H7 (cell line): ENCODE measurements at places on chromosomes 6 and 20. TPM values are rescaled to one million over a fixed set of nuclear protein-coding genes. Genes with fewer than 3 reads are reported as not detected.

The COL9A3 gene
- total RNA-seq: 131 and 139 TPM in 2 replicates

DNA sequence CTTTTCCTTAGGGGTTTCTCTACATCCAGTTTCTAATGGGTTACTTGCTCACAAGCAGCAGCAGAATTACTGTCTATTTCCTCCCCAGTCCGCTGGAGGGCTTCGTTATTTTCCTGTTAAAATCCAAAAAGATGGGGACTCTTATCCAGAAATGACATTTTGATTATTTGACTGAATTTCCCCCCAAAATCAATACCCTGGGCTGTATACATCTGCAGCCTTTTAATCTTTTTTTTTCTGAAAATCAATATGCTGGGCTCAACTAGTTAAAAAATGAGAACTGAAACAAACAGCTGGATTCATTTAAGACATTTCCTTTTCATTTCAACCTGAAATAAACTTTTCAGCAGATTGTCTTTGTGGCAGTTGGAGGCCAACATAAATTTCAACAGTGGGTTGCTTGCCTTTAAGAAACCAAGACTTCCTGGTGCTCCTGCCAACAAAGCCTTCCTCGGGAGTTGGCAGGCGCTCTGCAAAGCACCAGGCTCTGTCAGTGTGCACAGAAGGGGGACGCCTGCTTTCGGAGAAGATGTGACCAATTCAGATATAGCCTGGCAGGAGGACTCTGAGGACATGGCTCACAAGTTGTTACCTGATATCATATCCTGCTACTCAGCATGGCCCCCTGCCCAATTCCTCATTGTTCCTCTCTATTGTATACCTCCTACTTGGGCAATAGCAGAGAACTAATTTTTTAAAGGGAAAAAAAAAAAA is 204.7 kb upstream of the ARG1 start:
- DNase-seq: no peak

GRCh38 chr6:1893470-1894130 is 283.9 kb downstream of the FOXC1 start:
- peak; percentile 64 for DNase-seq

DNA sequence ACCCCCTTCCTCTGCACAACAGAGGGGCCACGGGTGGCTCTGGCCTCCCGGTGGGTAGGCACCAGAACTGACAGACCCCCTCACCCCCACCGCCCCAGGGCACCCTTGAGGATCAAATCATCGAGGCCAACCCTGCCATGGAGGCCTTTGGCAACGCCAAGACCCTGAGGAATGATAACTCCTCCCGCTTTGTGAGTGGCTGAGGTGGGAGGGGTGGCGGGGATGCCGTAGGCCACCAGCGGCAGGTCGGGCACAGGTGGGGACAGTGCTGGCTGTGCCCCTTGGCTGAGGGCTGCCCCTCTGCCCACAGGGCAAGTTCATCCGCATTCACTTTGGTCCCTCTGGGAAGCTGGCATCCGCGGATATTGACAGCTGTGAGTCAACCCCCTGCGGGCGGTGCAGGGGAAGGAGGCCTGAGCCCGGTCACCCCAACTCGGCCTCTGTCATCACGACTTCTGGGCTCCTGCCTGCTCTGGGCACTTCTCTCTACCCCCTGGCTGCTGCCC is 29.1 kb downstream of the MYH7B start:
- peak; percentile 72 for DNase-seq

The SLC39A7 gene
- 96.3 and 115 TPM in 2 replicates for total RNA-seq

- DNase-seq: no peak
These were observed 21.5 kb downstream of the RAB44 start for GRCh38 chr6:36719126-36719525.

DNA sequence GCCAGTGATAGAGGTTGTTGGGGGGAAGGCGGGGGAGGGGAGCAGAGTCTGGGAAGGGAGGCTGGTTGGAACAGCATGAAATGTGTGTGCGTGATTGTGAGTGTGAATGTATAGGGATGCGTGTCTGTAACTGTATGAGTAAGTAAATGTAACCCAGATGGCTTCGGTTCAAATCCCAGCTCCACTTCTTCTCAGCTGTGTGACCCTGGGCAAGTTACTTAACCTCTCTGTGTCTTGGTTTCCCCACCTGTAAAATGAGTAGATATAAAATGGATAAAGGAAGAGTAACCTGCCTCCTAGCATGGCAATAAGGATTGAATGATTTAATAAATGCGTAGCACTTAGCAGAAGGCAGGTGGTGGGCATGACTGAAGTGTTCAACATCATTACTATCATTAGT is 24.1 kb downstream of the MAFB start:
- no peak for DNase-seq

- peak; percentile 56 for DNase-seq
These were observed 182.7 kb upstream of the SALL4 start for GRCh38 chr20:51985013-51985415.

DNA sequence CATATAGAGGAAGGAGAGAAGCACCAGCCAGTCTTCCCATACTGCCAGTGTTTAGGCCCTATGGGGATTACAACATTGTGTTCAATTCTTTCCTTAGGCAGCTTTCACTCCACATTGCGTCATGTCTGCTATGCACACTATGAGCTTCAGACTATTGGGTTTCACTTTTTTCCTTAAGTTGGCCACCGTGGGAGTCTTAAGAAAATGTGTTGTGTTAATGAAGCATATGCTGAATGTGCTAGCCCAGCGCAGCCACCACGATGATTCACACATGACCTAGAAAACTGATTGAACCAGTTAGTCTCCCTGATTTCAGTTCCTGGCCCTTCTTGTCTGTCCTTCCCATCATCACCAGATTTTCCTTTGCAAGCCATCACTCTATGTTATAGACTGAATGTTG is 21.5 kb downstream of the TUBB2B start:
- DNase-seq: no peak

DNA sequence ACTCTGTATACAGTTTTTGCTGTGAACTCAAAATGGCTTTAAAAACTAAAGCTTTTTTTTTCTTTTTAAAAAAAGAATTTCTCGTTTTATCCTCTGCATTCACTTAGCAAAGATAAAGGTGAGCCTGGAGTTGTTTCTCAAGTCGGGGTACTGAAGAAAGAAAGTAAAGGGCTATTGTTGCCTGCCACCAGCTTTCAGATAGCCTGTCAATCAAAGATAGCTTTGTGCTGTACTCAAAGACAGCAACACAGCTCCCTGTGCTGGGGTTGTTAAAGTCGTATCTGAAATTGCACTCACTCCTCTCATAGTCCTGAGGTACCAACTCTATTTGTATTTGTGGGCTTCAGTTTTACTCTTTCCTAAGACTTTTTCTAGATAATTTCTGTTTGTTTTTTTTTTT is 710.1 kb upstream of the ID4 start:
- DNase-seq: no peak

DNA sequence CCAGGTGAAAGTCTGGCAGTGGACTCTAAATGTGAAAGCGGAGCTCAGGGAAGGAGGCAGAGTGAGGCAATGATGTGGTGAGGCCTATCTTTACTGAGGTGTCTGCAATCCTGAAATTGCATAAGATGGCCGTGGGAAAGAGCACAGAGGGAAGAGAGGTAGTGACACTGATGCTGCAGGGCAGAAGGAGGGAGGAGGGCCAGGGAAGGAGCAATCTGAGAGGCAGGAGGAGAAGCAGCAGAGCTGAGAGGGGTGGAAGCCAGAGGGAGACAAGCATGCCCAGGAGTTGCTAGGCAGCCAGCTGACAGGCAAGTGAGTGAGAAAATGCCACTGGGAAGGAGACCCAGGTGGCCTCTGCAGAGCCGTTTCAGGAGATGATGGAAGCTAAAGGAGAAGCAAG is 97.4 kb upstream of the CNR1 start:
- DNase-seq: no peak

The SRMS gene
- 0.21 and 0.33 TPM in 2 replicates for total RNA-seq

The SLC22A3 gene
- 17.3 and 23.9 TPM in 2 replicates for total RNA-seq

DNA sequence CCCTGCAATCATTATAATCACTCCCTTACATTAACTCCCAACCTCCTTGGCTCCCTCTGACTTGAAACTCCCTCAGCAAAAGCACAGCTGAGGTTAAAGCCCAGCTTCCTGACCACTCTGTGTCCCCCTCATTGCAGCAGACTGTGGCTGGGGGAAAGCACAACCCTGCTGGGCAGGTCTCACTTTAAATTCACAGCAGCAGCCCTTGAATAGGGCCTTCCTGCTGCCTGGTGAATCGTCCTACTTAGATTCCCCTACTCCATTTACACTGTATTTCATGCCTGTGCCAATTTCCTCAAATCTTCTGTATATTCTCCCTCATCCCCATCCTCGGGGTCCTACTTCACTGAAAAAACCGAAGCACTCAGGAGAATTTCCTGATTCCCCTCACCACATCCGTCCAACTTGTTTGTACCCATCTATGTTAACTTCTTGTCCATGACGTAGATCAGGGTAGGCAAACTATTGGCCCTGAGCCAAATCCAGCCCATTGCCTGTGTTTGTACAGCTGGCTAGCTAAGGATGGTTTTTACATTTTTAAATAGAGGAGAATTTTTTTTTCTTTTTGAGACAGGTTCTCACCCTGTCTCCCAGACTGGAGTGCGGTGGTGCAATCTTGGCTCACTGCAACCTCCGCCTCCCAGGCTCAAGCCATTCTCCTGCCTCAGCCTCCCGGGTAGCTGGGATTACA is 31.5 kb upstream of the GCM1 start:
- peak; percentile 38 for DNase-seq

- no peak for DNase-seq
These were observed 96.0 kb upstream of the SNX9 start for GRCh38 chr6:157726892-157727628.

- no peak for DNase-seq
These were observed 23.9 kb downstream of the GNAS start for GRCh38 chr20:58876437-58876836.

- no peak for DNase-seq
These were observed 12.0 kb downstream of the ZFP64 start for GRCh38 chr20:52179331-52180179.

- no peak for DNase-seq
These were observed 45.2 kb upstream of the TMEM217 start for GRCh38 chr6:37303091-37303660.

DNA sequence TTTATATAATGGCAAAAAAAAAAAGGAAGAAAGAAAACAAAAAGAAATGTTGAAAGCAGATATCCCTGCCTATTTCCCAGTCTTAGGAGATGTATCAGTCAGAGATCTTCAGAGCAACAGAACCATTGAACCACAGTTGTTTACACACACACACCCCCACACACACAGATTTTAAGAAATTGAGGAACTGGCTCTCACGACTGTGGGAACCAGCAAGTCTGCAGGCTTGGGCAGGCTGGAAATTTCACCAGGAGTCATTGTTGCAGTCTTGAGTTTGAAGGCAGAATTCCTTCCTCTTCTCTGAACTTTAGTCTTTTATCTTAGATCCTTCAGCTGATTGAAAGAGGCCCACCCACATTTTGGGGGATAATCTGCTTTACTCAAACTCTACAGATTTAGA is 380.9 kb downstream of the CDKAL1 start:
- DNase-seq: no peak

The LY6G6D gene
- 2.8 TPM in 1 of 2 replicates, not detected in the other for total RNA-seq
